Effector memory CD4-positive, alpha-beta T cell (primary cell): ENCODE measurements at places on chromosomes 11 and 22.

- H3K36me3 ChIP-seq, result peaks cover 10% of the 10 kb centered on the region
- no peak overlapping the region for H3K27ac ChIP-seq
- no peak overlapping the region for H3K4me3 ChIP-seq
- no peak for DNase-seq
- no peaks in the 10 kb centered on the region for H3K27me3 ChIP-seq
Observed at GRCh38 chr11:889257-889656, 21.4 kb downstream of the CHID1 start.

- peak overlapping the region; percentile 64 for H3K4me3 ChIP-seq
- H3K27ac ChIP-seq, result no peak overlapping the region
- no peaks in the 10 kb centered on the region for H3K36me3 ChIP-seq
- peaks cover 7% of the 10 kb centered on the region for H3K4me1 ChIP-seq
Observed at GRCh38 chr22:30695351-30695851, 727 bp downstream of the OSBP2 start.

- no peak for DNase-seq
- no peak overlapping the region for H3K4me3 ChIP-seq
- H3K4me1 ChIP-seq, result no peaks in the 10 kb centered on the region
- H3K27me3 ChIP-seq, result no peaks in the 10 kb centered on the region
- no peaks in the 10 kb centered on the region for H3K36me3 ChIP-seq
Observed at GRCh38 chr11:119434591-119435330, 11.8 kb upstream of the THY1 start.

DNA sequence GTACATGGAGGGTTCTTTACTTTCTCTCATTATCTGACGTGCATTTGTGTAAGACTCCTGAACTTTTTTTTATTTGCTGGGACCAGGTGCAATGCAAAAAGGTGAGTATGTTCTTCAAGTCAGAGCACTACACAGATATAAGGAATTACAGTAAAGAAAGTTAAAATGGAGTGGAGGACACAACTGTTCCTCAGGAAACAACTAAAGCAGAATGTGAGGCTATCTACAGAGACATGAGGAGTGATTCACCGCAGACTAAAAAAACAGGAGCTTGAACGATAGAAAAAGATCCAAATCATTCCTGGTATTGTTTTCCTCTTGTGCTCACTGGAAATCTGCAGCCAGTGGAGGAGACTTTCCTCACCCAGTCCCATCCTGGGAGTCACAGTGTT, 106.2 kb downstream of the ABTB2 start:
- H3K4me3 ChIP-seq, result no peak overlapping the region
- no peaks in the 10 kb centered on the region for H3K27me3 ChIP-seq
- H3K4me1 ChIP-seq, result peaks cover 42% of the 10 kb centered on the region
- H3K27ac ChIP-seq, result no peak overlapping the region

DNA sequence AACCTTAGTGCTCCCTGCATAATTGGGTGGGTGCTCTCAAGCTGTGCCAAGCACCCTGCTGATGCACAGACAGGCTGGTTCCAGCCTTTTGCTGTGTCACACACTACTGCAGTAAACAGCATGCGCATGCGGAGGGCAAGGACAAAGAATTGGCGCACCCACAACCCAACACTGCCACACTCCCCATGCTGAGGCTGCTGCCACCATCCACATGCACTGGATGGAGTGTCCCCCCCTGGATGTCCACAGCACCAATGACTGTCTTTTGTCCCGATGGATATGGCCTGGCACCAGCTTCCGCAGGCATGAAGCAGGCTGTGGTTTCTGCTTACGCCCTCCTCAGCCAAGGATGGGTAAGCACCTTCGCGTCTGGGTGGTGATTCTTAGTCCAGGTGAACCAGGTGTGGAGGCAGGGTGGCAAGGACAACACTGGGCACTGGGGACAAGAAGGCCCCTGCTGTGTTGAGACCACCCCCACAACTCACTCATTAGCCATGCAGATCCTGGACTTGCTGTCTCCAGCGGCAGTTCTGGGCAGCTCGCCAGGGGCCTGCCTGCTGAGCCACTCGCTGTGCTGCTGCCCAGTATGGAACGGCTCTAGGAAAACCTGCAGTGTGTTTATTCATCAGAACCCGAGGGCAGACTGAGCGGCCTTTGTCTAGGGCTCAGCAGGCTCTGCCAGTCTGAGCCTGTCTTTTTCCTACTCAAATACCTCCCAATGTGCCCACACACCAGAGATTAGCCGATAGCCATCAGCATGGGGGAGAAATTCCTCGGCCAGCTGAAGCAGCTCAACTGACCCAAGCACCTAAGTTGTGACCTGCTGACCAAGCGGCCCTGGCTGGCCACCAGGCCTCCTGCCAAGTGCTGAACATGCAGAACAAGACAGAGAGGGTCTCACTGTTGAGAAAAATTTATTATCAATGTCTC, 8.2 kb upstream of the NAP1L4 start:
- peaks cover 43% of the 10 kb centered on the region for H3K36me3 ChIP-seq
- no peak overlapping the region for H3K4me3 ChIP-seq
- H3K4me1 ChIP-seq, result no peaks in the 10 kb centered on the region
- no peaks in the 10 kb centered on the region for H3K27me3 ChIP-seq

- no peak for DNase-seq
- H3K36me3 ChIP-seq, result no peaks in the 10 kb centered on the region
- no peak overlapping the region for H3K4me3 ChIP-seq
Observed at GRCh38 chr11:122317305-122317704, 201.3 kb upstream of the BLID start.

- no peak for DNase-seq
- H3K27me3 ChIP-seq, result no peaks in the 10 kb centered on the region
Observed at GRCh38 chr11:3623767-3624458, 17.9 kb downstream of the ART5 start.
